HuH-7 (cell line): ENCODE measurements at places on chromosomes 11 and 22.

DNA sequence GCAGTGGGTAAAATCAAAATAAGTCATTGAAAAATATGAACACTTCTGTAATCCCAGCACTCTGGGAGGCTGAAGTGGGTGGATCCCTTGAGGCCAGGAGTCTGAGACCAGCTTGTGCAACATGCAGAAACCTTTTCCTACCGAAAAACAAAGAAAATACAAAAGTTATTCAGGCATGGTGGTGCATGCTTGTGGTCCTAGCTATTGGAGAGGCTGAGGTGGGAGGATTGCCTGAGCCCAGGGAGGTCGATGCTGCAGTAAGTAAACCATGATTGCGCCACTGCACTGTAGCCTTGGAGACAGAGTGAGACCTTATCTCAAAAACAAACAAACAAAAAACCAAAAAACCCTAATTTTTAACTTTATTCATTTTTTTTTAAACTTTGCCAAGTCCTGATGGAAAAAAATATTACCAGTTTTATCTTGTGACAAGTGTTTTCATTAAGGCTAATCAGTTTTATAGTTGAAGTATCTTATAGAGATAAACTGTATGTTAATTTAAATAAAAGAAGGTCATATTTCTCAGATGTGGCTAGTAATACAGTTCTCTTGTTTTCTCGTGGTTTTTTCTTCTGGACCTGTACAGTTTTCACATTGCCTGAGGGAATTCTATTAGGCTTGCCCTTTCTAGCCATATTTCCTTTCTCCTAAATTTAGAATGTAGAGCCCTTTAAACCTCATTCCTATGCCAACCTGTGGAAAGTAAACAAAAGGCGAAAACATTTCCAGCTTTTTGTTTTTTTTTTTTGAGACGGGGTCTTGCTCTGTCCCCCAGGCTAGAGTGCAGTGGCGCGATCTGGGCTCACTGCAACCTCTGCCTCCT, 9.4 kb downstream of the HIPK3 start:
- DNase-seq = no peak

DNA sequence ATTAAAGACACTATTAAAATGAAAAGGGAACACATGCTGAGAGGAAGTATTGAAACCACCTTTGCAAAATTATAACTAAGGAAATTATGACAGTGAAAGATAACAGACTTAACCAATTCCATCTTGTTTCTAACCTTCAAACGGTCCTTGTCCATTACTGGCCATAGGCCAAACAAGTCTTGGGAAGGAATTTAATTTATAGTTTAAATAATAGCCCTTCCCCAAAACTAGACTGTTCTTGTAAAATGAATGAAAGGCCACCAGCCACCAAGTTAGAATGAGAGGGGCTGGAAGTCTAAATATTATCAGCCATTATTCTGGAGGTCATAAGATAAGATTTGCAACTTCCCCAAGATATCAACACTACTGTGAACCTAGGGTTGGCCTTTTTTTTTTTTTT, 1.8 kb upstream of the TALDO1 start:
- no peak for DNase-seq

DNA sequence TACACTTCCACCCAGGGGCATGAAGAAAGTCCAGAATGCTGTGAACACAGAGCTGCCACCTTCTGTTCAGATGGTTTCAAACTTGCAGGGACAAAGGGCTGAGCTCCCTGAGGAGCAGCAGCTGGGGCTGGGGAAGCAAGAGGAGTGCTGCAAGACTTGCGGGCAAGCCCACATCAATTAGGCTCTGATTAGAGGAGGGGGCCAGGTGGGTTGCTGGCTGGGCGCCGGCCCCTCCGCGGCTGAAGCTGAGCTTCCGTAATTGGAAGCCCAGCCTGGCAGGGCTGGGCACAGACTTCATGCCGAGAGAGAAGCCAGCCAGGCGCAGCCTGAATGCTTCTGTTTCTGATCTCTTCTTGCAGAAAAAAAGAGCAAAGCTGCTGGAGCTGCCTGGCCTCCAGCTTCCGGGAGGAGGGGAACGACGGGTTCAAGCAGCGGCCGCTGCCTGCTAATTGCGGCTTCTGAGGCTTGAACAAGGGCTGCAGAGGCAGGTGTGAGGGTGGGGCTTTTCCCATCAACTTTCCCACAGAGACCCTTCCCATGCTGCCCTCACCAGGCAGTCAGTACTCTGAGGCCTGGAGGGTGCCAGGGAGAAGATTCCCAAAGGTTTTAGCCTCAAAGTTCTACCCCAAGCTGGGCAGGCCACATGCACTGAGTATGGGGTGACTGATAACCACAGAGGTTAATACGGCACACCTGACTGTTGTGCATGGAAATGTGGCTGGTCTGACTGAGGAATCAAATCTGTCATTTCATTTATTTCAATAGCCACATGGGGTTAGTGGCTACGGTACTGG, 91.1 kb upstream of the LMO1 start:
- DNase-seq = no peak

DNA sequence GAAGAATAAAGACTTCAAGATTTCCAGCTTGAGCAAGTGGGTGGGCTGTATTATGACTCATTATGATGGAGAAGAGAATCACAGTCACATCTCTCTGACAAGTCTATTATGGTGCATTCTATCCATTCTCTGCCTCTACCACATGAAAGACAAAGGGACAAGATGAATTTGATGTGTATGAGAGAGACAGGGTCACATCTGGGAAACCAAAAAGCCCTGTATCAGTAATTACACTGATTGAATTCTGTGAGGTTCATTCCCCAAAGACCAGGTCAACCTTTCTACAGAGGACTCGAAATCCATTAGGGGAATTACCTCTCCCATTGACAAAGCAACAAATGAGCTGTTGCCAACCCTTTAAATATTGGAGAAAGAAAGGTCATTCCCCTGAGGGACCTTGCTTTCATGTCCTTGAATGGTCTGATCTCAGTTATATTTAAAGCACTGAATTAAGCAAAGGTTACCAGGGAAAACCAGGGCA, 109.6 kb downstream of the USP35 start:
- DNase-seq = no peak

- DNase-seq = no peak
These were observed 25.4 kb upstream of the GSTP1 start for GRCh38 chr11:67558084-67558772.

DNA sequence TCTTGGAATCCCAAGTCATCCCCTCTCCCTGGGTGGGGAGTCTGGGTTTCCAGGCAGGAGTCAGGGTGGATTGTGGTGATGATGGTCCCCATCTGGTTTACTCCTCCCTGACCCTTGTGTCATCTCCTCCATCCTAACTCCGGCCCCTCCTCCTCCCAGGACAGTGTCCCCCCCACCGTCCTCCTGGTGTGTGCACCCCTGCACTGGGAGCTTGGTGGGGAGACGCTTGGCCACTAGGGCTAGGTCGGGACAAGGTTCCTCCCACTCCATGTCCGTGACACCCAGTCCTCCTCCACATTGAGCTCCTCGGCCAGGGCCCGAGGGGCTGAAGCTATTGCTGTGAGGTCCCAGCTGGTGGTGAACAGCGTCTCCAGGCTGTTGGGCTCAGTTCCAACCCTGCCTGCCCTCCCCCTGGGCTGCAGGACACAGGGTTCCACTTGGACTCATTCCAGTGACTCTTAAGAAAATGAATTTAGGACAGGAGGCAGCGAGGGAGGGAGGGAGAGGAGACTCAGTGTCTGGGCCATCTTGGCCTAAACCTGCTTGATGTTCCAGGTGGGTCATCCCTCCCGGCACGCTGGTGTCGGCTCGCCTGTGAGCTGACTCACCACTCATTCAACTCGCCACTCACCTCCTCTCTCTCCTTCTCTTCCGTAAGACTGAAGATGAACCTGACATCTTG, 433.2 kb downstream of the TBC1D22A start:
- no peak for DNase-seq

GRCh38 chr11:106031202-106031810, 9.3 kb upstream of the MSANTD4 start:
- no peak for DNase-seq

DNA sequence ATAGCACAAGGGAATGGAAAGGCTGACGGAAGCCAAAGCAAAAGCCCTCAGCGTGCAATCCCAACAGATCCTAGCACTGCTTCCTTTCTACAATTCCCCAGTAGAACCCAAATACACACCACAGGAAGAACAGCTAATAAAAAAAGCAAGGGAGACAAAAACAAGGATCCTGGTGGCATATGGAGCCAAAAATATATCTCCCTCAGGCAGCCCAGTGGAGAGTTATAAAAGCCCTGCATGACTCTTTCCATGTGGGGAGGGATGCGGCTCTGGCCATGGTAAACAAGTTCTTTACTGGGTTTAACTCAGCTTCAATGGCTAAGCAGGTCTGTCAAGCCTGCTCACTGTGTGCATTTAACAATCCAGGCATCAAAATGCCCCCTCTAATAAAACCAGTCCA, 88.1 kb downstream of the PIWIL4 start:
- no peak for DNase-seq

DNA sequence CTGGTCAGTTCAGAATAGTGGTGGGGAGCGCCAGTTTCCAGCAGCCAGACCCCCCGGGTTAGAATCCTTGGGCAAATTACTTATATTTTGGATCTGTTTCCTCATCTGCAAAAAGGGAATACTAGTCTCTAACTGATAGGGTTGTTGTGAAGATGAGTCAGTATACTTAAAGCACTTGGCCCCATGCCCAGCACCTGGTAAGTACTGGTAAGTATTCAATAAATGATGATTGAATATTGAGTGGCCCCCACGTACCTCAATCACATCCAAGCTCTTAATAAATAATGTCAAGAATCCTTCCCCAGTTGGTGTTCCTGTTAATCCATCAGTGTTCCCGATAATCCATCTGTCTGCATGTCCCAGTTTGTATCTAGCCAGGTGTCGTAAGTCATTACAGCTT, 12.1 kb downstream of the ACP2 start:
- DNase-seq = no peak

GRCh38 chr11:2409126-2409525, 8.6 kb downstream of the TSSC4 start:
- DNase-seq = no peak

- no peak for DNase-seq
These were observed 462 bp downstream of the UBE2L6 start for GRCh38 chr11:57566905-57567514.

- no peak for DNase-seq
These were observed 43.9 kb downstream of the C11orf96 start for GRCh38 chr11:43986327-43986726.

DNA sequence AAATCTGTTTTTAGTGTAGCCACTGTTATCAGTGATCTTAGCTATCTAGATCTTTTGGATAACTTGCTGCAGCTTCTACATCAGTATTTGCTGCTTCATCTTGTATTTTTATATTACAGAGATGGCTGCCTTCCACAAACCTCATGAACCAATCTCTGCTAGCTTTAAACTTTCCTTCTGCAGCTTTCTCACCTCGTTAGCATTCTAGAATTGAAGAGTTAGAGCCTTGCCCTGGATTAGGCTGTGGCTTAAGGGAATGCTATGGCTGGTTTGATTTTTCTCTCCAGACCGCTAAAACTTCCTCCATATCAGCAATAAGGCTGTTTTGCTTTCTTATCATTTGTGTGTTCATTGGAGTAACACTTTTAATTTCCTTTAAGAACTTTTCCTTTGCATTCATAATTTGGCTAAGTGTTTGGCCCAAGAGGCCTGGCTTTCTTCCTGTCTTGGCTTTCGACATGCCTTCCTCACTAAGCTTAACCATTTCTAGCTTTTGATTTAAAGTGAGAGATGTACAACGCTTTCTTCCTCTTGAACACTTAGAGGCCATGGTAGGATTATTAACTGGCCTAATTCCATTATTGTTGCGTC, 51.9 kb downstream of the LDLRAD3 start:
- DNase-seq = no peak
